ENCODE measurements at places on chromosomes 5 and 9.
A peak's percentile ranks its signal among the peaks of the same experiment; 100 is the strongest.

DNA sequence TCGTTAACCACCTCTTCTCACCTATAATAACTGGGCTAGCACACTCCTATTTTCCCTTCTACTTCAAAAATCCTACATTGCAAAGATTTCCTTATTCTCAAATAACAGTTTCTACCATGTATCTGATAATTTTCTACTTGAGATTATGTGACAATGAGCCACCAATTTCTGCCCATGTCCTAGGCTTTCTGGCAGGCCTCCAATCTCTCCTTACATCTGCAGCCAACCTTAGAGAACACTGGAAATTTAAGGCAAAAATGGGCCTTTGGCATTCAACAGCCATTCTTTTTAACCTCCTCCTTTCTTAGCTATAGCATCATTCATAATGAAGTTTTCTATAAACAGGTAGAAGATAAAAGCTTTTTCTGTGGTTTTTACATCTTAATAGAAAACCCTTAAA lies 225.1 kb downstream of the ARRDC3 start:
- DNase-seq: no peak

DNA sequence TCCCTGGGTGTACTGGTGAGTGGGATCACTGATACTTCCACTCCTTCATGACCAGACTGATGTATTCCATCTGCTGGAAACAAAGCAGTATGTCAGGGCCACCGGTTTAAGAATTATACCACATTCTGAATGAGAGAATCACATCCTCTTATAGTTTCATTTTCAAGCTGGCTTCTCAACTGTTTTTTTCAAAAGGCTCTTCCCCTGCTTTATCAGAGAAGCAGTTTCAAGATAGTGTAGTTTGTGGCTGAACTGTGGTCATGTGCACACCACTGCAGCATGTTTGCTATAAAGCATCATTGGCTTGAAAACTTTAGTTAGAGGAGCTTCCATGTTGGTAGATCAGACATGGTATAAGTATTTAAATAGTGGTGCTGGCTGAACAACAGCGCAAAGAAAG lies 450.5 kb upstream of the CDH10 start:
- DNase-seq: no peak

DNA sequence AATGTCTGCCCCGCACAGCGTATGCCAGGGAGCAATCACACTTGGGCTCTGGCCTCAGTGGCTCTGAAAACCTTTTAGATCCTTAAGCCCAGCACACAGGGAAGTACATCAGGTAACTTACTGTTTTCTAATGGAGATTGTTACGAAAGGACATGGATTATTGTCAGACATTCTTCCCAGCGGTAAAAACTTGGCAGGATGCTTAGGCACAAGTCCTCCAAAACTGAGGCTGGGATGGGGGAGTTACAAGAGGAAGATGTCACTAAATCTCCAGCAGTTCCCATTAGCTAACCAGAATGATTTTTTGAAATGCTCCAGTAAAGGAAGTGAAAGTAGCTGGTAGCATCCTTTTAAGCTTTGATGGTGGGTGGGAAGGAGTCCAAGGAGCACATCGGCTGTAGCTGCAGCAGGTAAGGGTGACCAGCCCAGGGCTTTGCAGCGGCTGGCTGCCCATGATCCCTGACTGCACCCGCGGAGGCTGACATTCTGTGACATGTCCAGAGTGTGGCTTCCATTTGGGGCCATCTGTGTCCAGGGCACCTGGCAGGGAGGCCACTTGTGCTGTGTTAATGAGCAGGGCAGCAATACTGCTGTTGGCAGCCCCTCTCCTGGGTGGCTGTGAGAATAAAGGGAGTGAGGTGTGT lies 165.8 kb downstream of the GADD45G start:
- no peak for DNase-seq

GRCh38 chr5:123696921-123697341 lies 185.0 kb downstream of the CSNK1G3 start:
- DNase-seq: no peak

GRCh38 chr5:128586848-128587247 lies 48.8 kb upstream of the FBN2 start:
- no peak for DNase-seq

GRCh38 chr9:72443855-72444254 lies 77.6 kb upstream of the TMC1 start:
- DNase-seq: no peak

DNA sequence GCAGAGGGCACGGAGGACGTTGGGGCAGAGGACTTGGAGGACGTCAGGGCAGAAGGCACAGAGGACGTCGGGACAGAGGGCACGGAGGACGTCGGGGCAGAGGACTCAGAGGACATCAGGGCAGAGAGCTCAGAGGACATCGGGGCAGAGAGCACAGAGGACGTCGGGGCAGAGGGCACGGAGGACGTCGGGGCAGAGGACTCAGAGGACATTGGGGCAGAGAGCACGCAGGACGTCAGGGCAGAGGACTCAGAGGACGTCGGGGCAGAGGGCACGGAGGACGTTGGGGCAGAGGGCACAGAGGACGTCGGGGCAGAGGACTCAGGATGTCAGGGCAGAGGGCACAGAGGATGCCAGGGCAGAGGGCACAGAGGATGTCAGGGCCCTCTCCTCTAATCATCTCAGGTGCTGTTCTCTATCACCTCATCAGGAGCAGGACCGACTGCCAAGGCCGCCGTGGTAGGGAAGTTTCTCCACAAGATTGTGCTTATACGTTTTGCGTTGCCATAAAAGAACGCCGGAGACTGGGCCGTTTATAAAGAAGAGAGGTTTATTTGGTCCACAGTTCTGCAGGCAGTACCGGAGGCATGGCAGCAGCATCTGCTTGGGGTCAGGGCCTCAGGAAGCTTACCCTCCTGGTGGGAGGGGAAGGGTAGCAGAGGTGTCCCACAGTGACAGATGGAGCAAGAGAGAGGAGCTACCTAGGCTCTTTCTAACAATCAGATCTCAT lies 29.4 kb upstream of the ADAMTS2 start:
- DNase-seq: no peak

DNA sequence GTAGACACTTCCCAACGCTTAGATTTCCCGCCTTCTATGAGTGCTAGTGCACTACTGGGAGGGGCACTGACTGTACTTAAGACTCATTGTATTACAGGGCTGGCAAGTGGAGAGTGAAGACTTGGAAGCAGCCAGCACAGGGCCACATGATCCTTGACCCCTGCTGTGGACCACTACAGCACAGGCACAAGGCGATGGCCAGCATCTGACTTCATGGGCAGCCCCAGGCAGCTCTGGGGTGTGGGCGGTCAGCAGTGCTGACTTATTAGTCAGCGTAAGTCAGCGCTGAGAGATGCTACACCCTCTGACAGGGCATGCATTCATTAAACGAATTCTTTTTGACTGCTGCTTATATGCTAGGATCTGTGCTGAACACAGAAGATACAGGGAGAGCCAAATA lies 9.3 kb downstream of the SLC46A2 start:
- DNase-seq: no peak

- DNase-seq: no peak
Observed at GRCh38 chr5:53364061-53364460, 116.4 kb upstream of the FST start.

GRCh38 chr5:76974785-76975184 lies 21.9 kb downstream of the CRHBP start:
- no peak for DNase-seq

GRCh38 chr9:72464857-72465592 lies 56.4 kb upstream of the TMC1 start:
- peak; percentile 25 for DNase-seq

DNA sequence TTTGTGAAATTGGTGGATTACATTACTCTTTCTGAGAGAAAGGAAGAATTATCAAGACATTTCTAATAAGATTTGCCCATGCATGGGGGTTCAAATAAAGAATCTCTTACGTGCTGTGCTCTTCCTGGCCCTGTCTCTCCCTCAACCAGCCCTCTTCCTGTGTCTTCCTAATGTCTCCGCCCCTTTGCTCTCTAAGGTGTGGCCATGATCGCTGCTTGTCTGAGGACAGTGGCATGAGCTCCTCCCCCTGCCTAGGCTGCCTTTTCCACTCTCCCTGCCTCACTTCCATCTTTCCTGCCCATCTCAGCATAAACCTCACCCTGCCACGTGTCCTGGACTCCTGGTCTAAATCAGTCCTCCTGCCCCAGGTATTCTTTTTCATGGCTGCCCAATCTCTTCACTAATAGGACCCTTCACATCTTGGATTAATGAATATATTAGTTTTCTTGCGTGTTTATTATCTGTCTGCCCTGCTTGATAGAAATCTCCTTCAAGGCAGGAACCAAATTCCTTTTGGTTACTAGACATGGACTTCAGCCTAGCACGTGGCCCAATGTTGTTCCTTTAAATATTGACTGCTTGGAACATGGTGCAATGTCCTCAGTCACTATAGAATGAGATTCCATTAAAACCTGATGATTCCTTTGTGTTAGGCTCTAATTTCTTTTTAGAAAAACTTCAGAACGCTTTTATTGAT lies 122.3 kb downstream of the MTRR start:
- no peak for DNase-seq

GRCh38 chr5:15501091-15501791 lies 1.3 kb downstream of the FBXL7 start:
- no peak for DNase-seq

- DNase-seq: no peak
Observed at GRCh38 chr9:74218385-74219063, 278.6 kb upstream of the RORB start.

GRCh38 chr5:111232311-111233051 lies 8.3 kb downstream of the CAMK4 start:
- DNase-seq: no peak

DNA sequence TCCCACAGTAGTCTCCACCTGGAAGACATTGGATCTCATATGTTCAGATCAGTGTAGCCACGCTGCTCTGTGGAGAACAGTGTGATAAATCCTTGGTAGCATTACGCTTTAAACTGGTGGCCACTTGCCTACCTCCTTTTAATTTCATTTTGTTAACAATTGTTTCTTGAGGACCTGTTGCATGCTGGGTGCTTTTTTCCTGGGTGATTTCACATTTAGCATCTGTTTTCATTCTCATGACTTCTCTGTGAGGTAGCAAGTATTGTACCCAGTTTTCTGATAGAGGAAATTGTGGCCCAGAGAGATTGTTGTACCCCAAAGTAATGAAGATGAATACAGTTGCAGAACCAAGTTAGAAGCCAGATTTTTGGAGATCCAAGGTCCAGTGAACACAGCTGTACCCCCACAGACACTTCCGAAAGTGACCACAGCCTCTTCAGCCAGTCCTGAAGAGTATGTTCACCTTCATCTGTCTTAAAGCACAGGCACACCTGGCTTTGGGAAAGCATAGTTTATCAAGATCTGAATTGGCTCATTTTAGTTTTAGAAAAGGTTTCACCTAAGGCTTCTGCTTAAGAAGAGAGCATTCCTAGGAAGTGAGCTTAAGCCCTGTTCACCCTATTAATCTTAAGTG lies 75.2 kb downstream of the F2RL2 start:
- no peak for DNase-seq

DNA sequence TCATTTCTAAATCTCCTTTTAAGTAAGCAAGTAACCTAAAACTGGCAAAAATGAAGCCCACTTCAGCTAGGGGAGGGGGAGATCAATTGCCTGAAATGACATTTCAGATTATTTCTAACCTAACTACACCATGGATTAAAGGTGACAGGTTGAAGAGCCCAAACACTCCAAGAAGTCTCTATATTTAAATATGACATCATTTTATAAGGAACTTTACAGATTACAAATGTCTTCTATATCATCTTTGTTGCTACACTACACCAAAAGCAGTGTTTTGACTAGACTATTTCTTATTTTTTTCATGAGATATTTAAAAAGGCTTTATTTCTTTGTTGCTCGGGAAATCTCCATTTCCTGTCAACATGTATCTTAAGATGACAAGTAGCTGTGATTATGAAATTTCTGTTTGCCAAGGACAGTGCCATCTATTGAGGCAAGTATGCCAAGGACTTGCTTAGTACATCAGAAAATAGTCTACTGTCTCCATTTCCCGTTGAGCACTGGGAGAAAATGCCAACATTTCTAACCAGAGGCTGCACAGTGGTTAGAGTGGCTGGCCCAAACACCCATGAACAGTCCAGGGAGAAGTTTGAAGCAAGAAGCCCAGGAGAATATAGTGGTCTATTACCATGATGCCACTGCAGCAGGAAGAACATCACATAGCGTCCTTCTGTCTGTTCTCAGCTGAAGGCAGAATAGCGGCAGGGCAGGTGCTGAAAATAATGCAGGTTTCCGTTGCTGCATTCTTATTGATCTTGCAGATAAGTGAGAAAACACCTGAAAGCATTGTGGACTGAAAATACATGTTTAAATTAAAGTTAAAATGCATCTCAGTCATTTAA lies 93.4 kb upstream of the ITGA2 start:
- no peak for DNase-seq

DNA sequence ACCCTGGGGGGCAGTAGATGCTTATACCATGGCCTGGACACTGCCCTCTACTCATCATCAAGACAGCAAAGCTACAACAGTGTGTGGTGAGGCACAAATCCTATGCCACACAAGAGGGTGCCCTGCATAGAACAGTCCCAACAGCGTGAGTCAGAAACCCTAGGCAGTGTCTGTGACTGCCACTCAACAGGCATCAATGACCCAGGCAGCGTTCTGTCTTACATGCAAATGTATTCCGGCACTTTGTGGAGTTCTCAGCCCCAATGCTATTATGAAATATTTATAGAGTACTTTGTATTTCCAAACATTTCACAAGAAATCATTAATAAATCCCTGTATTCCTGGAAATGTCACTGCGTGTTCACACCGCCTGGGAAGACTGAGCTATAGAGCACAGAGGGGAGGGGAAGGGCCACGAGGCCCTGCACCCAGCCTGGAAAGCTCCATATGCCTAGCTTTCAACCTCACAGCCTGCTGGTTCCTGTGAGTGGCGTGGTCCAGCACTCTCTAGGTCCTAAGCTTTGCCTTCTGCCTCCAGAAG lies 77.7 kb downstream of the NIPSNAP3B start:
- no peak for DNase-seq
